Aortic smooth muscle cell (primary cell): ENCODE measurements at places on chromosomes 4 and X. TPM values are rescaled to one million over a fixed set of nuclear protein-coding genes. Genes with fewer than 3 reads are reported as not detected.

The UCP1 gene
- total RNA-seq = not detected in 2 replicates

The TGIF2LX gene
- not detected in 2 replicates for total RNA-seq

The SMIM14 gene
- total RNA-seq = 85.2 and 104 TPM in 2 replicates

The RAB33A gene
- total RNA-seq = 0.53 and 0.93 TPM in 2 replicates

The ARHGAP24 gene
- total RNA-seq = 42.5 and 53.0 TPM in 2 replicates

The KCNIP4 gene
- total RNA-seq = not detected in 2 replicates

The MAGEA4 gene
- total RNA-seq = not detected in 2 replicates

The AREG gene
- not detected in 2 replicates for total RNA-seq

The PF4V1 gene
- total RNA-seq = 0.40 TPM in 1 of 2 replicates, not detected in the other

The IL15 gene
- total RNA-seq = 2.9 TPM in 2 replicates

The CCKAR gene
- 0.13 TPM in 1 of 2 replicates, not detected in the other for total RNA-seq

The ZNF674 gene
- total RNA-seq = 4.0 and 4.2 TPM in 2 replicates

The HELT gene
- total RNA-seq = not detected in 2 replicates

The ABRAXAS1 gene
- 11.6 and 13.7 TPM in 2 replicates for total RNA-seq

The CDKL5 gene
- total RNA-seq = 1.7 and 2.8 TPM in 2 replicates

The SUPT20HL2 gene
- total RNA-seq = not detected in 2 replicates

The ZCCHC12 gene
- total RNA-seq = not detected in 2 replicates

The SPATA18 gene
- 7.5 and 10.1 TPM in 2 replicates for total RNA-seq

The TCEAL6 gene
- not detected in 2 replicates for total RNA-seq

The AWAT1 gene
- total RNA-seq = not detected in 2 replicates

The TBC1D14 gene
- 34.7 and 35.1 TPM in 2 replicates for total RNA-seq

The PCSK1N gene
- not detected in 2 replicates for total RNA-seq

The GABRB1 gene
- total RNA-seq = 3.3 and 5.8 TPM in 2 replicates

The MAGEA9B gene
- total RNA-seq = 0.06 TPM in 1 of 2 replicates, not detected in the other

The GPR82 gene
- not detected in 2 replicates for total RNA-seq

The AMBN gene
- total RNA-seq = not detected in 2 replicates
